ENCODE measurements at places on chromosomes 7 and 10.

DNA sequence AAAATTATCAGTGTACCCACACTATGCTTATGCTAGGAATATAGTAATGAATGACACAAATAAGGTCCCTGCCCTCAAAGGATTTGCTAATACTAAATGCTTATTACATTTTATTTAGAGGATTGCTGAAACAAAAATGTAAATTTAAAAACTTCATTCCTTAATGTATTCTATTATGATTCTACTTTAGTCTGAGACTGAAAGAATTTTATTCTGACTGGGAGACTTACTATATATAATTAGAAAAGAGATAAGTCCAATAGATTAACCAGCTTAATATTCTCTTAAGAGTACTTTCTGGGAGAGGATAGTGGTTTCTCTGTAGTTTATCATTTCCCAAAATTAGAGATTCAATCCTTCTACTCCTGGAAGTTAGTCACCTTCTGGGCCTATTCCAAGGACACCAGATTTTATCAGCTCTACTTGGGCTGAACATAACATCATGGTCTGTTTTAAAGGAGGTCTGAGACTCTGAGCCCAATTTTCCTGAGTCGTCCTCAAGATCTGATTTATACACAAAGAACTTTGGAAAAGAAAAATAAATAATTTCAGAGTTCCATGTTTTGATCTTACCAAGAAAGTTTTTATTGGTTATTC lies 41.1 kb downstream of the ASZ1 start:
- DNase-seq: no peak

- DNase-seq: no peak
These were observed 278.1 kb downstream of the MAGI2 start for GRCh38 chr7:79175374-79175773.

DNA sequence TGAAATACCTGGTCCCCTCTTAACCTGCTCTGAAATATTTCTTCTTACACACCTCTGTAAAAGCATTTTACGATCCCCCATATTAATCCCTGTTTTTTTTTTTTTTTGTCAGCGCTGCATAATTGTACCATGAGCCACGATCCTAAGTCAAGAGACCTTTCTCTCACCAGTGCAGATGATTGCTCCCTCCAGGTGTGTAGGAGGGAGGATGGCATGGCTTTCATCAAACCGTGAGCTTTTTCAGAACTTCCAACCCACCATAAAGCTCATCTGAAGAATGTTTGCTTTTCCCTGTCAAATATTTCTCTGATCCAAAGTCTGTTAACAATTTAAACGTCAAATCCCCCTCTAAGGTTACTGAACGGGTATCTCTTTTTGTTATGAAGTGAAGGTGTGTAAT lies 28.2 kb upstream of the SEPHS1 start:
- no peak for DNase-seq

GRCh38 chr7:4020086-4020485 lies 662.0 kb upstream of the FOXK1 start:
- no peak for DNase-seq

DNA sequence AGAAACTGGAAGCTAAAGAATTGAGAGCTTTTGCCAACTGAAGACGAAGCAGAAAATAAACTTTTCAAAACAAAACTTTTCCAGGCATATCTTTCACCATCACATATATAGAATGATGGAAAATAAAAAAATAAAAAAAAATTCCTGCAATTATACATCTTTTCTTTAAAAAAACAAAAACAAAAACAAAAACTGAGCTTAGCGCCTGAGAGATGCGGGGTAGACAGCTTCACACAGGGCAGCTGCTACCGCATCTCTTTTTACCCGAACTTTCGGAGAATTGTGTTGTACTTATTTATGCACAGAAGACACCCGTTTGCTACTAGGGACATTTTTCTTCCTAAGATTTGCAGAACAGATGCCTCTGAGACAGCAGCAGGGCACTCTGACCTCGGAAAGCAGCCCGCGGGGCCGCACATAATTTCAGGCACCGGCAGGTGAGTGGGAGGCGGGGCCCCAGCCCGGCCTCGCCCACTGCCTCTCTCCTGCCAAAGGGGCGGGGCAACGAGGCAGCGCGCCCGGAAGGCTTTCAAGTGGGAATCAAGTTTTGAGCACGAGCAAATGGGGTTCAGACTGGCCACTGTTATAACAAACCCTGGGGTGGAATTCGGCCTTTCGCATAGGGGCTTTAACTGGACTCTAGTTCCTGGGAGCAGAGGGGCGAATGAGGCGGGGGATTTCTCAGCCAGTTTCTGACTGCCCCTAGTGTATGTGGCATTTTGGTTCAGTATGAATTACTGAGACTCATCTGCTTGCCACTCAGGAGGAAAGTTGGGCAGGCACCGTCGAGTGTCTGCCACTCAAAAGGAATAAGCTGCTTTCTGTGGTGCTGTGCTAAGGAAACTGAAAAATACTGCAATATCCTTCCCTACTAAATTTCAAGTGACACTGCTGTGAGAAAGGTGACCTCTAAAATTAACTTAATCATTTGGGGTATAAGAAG lies 18.5 kb upstream of the FAM133B start:
- DNase-seq: no peak

GRCh38 chr10:102262744-102263370 lies 17.5 kb downstream of the GBF1 start:
- no peak for DNase-seq

DNA sequence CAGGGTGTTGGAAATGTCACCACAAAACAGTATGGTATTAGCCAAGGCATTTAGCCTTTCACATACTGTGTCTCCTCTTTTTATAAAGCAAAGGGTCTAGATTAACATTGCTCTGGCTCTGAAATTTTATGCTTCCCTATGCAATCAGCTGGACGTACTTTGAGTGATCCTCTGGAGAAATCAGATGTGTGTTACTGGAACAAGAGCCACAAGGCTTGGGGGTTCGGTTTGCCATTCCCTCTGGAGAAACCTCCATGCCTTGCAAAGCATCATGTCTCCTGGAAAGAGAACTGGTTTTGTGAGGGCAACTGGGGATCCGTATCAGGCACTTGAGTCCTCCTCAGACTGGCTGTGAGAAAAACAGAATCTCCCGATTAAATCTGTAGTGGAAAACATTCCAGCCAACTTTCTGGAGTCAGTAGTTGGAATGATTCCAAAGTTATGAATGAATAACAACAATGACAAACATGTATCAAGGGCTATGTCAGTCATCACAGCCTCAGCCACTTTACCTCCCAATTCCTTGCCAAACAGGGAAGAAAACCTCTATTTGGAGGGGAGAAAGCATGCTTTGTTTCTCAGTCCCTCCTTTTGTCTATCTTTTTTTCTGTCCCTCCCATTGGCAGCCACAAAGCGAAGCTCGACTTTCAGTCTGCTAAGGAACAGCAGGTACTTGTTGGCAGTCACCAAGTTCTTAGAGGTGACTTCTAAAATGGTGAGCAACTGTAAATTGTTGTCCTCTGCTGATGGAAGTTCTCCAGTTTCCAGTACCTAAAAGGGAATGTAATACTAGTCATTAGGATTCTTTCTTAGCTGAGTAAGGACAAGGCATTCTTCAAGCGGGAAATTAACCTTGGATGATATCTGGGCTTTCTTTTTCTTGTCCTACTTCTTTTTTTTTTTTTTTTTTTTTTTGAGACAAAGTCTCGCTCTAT lies 864.8 kb upstream of the AUTS2 start:
- DNase-seq: no peak

DNA sequence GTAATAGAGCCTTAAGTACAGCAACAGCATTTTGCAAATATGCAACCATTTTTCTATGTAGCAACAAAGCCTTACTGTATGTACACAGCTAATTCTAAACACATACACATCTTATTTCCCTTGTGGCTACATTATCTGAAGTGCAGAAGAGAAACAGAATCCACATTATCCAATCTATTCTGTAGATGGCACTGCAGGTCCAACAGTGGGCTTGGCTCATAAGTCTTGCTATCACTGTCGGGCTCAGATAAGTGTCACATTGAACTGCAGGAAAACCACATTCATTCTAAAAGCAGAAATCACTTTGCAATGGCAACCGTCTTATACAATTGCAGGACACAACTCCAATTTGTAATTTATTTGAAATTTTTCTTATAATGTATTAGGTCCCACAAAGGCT lies 109.8 kb upstream of the NOBOX start:
- no peak for DNase-seq

GRCh38 chr10:129622736-129623135 lies 155.7 kb downstream of the MGMT start:
- DNase-seq: no peak

Data from activated B cell treated with CpG ODN at 0.5 μM for 24 hours (primary cell).